Osteocyte (in vitro differentiated cells): ENCODE measurements at places on chromosomes 3 and 15.

DNA sequence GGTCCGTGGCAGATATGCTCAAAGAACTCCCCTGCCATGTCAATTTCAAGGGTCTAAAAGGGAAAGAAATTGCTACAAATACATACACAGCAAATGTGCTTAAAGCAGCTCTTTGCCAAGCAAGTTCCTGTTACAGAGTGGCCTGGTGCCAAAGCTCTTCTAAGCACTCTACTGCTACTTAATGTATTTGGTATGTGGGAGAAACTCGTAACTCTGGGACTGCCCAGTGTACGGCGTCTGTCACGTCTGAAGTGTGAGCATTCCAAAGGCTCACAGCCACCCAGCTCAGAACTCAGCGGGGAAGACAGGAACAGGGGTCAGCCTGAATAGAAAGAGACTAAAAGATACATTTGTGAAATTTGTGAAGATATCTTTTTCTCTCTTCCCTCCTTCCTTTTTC is 54.6 kb downstream of the RBMS3 start:
- DNase-seq, result peak; percentile 91

DNA sequence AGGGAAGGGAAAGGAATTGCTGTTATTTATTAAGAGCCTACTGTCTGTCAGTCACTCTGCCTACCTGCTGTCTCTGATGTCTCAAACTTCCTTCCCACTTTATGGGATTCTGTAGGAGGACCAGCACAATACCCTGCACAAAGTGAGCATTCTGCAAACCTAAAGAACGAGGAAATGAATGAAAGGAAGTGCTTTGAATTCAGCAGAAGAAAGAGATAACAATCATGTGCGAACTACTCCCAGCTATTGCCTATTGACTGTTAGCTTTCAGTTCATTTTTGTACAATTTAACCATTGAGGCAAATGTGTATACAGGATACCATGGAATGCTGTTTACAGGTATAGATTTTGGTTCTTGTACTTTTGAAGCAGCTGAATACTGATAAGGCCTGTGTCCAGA is 66.8 kb downstream of the CMSS1 start:
- DNase-seq, result no peak

GRCh38 chr3:108393128-108393900 is 97.0 kb downstream of the HHLA2 start:
- DNase-seq, result no peak

- DNase-seq, result no peak
These were observed 19.0 kb downstream of the PDHB start for GRCh38 chr3:58414538-58415197.

DNA sequence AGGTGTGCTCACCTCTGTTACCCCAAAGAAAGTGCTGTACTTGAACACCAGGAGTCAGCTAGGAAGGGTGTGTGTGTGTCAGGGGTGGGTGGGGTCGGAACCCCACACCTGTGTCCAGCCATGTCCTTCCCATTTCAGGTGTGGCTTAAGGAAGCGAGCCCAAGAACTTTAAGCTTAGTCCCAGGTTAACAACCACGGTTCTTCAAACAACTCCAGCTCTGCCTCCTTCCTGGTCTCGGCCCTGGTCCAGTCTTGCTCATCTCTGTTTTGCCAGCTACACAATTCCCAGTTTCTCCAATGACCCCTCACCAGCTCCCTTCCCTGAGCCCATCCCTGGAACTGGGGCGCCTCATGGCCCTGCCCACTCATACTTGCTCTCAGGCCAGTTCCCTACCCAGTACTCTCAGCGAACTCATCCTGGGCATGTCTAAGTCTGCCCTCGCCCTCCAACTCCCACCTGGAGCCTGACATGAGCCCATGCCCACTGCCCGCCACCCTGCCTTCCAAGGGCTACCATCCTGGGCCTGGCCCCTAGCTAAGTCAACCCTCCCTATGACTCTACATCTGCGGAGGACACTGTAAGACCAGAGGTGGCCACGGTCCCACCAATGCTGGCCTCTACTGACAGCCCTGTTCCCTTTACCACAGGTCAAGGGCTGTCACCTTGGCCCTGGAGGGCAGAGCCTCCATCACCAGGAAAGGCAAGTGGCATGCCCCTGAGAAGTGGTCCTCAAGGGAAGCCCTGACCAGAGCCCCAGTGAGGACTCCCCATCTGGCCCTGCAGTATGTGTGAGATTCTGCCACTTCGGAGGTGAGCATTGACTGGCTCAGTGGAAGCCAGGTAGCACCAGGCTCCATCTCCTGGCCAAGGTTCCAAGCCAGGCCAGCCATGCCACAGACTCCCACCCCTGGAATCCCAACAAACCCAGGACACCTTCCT is 9.2 kb downstream of the POC1A start:
- DNase-seq, result no peak

DNA sequence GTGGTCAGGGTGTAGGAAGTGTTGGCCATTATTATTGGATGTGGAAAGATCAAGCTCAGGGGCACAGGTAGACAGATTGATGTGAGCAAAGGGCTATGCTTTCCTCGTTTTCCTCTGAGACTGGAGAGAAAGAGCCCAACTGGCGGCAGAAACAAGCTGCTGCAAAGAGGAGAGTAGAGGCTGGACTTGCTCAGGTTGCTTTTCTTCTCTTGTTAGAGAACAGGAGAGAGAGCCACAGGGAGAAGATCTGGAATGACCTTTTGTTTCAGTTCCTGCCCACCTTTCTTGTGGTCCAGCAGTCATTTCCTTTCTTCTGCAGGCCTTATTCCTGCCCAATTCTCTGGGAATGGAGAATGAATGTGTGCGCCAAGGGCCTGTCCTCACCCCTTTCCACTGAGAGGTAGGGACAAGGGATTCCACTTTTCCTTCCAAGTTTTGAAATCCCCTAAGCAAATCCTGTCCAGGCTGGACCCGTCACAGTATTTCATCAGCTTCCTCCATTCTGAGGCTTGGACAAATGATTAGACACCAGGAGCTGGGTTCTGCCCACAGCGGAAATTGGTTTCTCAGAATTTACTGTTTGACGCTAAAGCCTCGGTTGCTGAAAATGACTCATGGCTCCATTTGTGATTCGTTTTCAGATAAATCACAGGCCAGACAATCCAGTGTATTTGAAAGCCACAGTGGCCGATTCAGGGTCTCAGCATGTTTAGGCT is 16.1 kb downstream of the ZNF80 start:
- no peak for DNase-seq

DNA sequence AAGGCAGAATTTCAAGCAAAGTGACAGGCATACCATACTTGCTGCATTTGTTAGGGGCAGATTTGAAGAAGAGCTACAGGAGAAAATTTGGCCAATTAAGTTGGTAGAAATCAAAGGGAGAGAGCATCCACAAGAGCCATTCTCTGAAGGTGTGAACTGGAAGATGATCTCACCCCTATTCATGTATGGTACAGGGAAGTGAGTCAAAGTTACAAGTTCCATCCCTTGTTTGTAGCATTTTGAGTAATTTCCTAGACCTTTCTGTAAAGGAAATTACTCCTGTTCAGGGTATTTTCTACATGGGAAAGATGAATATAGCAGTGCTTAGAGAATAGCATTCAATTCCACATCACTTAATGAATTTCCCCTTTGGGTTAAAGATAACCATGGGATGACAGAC is 28.4 kb downstream of the TTC14 start:
- DNase-seq, result no peak

DNA sequence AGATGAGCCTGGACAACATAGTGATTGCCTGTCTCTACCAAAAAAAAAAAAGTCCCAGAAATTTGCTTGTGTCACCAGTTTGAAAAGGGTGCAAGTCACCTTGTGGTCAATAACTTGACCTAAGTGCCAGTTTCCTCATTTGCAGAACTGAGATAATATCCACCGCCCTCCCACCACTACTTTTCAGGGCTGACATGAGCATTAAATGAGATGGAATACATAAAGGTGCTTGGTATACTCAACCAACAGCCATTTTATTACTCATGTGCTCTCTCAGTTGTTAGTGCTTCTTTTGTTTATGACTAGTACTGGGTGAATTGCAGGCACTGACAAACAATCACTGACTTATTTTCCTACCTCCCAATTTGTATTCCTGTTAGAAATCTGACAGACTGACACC is 340.5 kb upstream of the SATB1 start:
- DNase-seq, result no peak
